Stimulated activated CD8-positive, alpha-beta memory T cell treated with anti-CD3 and anti-CD28 coated beads, Interleukin-4, amount 100 ng/mL, for 4 hours (primary cell): ENCODE measurements at places on chromosomes 4 and X.

- DNase-seq, result no peak
Observed at GRCh38 chr4:129428454-129428853, 332.5 kb downstream of the C4orf33 start.

DNA sequence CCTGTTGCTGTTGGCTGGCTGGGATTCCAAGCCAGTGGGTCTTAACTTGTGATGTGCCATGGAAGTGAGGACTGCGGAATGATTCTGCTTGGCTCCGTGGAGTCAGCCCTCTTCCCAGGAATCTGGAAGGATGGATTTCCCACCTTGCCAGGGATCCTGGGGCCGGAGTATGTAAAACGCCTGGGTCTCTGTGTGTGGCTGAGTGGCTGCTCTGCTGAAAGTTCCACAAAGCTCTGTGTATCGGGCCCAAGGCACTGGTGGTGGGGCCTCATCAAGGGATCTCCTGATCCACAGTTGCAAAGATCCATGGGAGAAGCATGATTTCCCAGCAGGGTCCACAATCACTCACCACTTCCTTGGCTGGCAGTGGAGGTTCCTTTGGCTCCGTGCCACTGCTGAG, 24.1 kb upstream of the TMEM271 start:
- DNase-seq, result no peak

DNA sequence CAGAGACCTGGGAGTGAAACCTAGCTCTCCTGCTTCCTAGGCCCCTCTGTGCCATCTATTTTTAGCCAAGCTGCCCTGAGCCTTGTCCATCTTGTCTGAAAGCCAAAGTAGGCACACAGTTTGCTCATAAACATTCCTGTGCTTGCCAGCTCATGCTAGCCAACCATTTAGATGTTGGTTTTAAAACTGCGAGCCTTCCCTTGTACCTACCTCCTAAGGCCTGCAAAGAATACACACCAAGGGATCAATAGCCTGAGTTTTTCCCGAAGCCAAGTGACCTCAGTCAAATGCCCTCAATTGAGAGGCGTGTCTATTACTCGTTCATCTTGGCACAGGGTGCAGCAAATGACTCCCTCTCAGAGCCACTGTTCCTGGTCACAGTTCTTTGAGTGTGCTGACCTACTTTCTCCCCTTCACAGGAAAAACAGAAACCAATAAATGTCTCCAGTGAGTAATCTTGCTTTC, 48.5 kb downstream of the ZCCHC12 start:
- DNase-seq, result no peak

- no peak for DNase-seq
Observed at GRCh38 chr4:140595065-140595464, 26.3 kb upstream of the UCP1 start.

GRCh38 chrX:480861-481417, 94.2 kb upstream of the PPP2R3B start:
- no peak for DNase-seq

GRCh38 chr4:76060506-76060905, 14.0 kb upstream of the ART3 start:
- no peak for DNase-seq

DNA sequence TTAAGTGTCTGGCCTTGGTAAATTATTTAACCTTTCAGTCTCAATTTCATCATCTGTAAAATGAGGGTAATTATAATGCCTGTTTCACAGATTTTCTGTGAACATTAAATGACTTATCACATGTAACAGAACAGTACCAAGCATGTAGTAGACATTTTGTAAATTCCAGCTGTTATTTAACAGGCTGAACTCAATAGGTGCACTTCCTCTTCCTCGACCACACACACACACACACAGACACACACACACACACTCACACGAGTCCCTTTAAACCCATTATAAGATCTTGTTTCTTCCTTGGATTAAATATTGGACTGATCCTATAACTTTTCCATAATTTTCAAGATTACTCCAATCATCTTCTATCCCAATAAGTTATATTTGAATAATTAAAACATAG, 53.4 kb upstream of the COL25A1 start:
- DNase-seq, result no peak

DNA sequence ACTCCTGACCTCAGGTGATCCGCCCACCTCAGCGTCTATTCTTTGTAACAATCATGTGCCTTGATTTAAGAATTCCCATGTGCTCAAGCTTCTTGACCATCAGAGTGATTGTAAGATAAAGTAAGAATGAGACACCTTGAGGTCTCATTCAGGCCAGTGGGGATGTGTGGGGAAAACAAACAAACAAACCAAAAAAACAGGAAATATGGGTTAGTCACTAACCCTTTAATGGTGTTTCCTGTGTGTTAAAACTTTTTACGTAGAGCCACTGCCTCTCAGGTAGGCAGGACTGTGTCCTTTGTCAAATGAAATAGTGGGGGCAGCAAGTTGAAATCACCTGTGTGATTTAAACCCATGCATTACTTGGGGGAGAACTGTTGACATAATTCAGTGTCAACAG, 91.5 kb upstream of the DHRSX start:
- no peak for DNase-seq

GRCh38 chrX:139862208-139862607, 70.6 kb downstream of the ATP11C start:
- no peak for DNase-seq

- DNase-seq, result no peak
Observed at GRCh38 chr4:56283375-56283774, 103.9 kb downstream of the AASDH start.

- no peak for DNase-seq
Observed at GRCh38 chr4:157223456-157223855, 2.9 kb downstream of the GRIA2 start.

DNA sequence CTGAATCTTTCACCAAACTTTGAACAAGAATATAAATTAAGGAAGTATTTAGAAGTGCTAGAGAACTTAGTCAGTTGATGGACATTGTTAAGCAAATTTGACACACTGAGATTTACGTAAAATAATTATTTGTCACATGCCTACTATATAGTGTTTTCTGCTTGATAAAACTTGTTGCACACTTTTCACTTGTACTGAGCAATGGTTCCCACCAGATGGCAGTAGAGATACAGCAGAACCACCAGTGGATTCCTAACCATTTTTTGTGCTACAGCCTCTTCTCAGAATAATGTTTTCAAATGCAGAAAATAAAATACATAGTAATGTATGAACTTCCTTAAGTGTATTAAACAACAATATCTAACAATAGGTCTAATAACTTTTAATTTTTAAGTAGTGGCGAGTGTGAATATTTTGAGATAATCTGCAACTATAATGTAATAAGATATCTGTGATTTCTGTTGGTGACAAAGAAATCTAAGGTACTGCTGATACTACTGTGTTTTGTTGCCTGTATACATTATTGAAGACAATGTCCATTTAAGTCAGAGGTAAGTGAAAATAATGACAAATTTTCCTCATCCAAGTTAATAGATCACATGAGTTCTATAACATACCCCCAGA, 81.2 kb downstream of the APOOL start:
- DNase-seq, result no peak

- DNase-seq, result no peak
Observed at GRCh38 chr4:147829401-147830101, 97.7 kb downstream of the ARHGAP10 start.

GRCh38 chr4:138916763-138917162, 98.8 kb upstream of the NOCT start:
- no peak for DNase-seq

DNA sequence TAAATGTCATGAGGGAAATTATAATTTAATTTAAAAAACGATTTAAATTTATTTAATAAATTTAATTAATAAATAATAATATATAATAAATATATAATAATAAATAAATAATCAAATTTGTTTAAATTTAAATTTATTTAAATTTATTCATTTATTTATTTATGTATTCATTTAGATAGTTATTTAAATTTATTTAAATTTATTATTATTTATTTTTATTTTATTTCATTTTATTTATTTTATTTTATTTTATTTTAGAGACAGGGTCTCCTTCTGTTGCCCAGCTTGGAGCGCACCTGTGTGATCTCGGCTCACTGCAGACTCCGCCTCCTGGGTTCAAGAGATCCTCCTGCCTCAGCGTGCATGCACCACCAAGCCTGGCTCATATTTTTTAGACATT, 18.4 kb upstream of the PPP2R3B start:
- no peak for DNase-seq

- no peak for DNase-seq
Observed at GRCh38 chrX:136967966-136968365, 65.8 kb downstream of the GPR101 start.

DNA sequence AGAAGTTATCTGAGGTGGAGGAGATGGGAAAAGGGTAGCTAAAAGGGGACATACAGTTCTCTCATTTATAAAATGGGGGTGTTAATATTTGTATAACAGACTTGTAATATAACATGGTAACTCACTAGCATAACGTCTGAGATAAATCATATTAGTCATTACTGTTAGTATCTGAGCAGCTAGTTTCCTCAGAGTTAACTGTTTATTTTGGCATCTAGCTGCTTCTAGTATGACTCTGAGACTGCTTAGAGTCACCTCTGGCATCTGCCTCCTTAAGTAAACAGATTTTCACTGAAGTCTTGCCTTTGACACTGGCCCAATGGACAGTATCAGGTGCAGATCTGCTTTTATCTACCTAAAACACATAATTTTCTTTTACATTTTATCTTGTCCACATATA, 58.1 kb downstream of the SLC30A9 start:
- no peak for DNase-seq

GRCh38 chrX:20320461-20321159, 53.9 kb upstream of the RPS6KA3 start:
- DNase-seq, result no peak

- no peak for DNase-seq
Observed at GRCh38 chr4:88802138-88802537, 104.5 kb upstream of the NAP1L5 start.

- no peak for DNase-seq
Observed at GRCh38 chr4:5283837-5284236, 232.6 kb downstream of the STK32B start.

DNA sequence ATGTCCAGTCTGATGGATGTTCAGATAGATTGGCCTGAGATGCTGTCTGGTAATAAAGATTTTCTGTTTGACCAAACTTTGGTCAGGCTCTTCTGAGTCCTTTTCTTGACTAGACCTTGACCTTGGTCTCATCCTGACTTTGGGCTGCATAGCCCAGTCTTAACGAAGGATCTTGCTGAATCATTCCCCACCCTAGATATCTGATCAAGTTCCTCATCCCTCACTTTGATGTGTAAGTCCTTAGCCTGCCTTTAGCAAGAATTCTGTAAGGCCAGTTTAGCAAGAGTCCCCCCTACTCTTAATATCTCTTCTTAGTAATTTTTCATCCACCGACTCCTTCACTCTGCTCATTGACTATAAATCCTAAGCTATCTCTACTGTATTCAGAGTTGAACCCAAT, 244.4 kb upstream of the JADE1 start:
- DNase-seq, result no peak

- no peak for DNase-seq
Observed at GRCh38 chr4:182193311-182193710, 49.9 kb upstream of the TENM3 start.

DNA sequence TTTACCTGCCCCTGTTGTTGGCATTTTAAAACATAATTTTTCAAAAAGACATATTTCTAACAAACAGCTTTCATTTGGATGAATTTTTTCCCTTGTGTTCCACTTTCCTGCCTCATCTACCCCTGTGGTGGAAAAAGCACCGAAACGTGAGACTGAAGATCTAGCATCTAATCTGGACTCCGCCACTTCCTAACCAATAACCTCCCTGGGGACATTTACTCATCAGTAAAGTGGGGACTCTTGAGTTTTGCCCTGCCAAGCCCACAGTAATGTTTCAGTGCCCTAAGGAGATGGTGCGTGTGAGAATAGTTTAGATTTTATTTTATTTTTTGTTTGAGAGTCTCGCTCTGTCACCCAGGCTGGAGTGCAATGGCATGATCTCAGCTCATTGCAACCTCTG, 56.7 kb downstream of the ADGRG2 start:
- no peak for DNase-seq

GRCh38 chrX:53047228-53047627, 1.4 kb upstream of the GPR173 start:
- DNase-seq, result no peak

DNA sequence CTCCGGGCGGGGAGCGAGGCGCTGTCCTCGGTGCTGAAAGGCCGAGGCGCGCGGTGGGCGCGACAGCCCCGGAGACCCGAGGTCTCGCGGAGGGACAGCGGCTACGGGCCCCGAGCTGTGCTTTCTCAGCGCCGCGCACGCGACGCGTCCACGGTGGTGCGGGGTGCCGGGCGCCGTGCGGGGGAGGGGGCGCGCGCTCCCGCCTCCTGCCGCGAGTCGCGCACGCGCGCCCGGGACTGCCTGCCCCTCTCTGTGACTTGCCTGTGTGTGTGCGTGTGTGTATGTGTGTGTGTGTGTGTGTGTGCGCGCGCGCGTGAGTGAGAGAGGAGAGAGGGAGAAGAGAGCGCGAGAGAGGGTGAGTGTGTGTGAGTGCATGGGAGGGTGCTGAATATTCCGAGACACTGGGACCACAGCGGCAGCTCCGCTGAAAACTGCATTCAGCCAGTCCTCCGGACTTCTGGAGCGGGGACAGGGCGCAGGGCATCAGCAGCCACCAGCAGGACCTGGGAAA, at the start of gene GRIA2:
TSS of gene GRIA2 (plus strand) at position 358 of the 511 bp plus-strand sequence. CDS start 315 bp downstream, outside the sequence.
- no peak for DNase-seq

GRCh38 chrX:31093639-31093975, 21.8 kb upstream of the FTHL17 start:
- DNase-seq, result no peak

DNA sequence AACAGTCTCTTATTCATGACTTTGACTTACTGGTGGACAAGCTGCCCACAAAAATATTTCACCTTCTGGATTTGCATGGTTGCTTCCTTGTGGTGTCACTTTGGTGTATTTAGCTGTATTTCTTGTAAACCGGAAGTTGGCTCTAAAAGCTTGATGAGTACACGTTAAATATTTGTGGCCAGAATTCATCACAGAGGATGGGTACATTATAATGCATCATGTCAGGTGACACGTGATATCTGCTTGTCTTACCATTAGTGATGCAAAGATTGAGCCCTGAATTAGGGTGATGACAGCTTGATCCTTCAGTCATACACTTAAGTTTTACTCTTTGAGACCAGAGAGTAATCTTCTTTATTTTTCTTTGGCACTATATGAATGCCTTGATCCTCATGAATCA, 188.3 kb upstream of the RPS6KA3 start:
- DNase-seq, result no peak

GRCh38 chrX:120727452-120727851, 97.6 kb upstream of the C1GALT1C1 start:
- no peak for DNase-seq

GRCh38 chr4:107950746-107951540, 19.6 kb downstream of the CYP2U1 start:
- no peak for DNase-seq
